ENCODE measurements at places on chromosomes 11 and 22.

DNA sequence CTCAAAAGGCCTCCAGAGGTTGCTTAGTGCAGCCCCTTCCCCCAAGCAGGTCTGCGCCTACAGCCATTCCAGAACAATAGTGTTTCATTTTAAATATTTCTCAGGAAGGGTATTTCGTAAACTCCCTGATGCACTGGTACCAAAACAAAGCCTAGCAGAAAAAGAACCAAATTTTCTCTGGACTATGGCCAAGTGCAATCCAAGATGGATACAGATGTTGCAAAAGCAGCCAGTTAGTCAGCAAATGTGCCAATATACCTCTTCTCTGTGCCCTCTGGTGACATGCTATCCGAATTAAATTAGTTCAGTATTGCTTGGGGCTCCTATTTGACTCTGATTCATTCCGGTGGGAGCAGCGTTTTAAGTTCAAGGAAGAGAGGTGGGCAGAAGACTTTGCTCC is 247.8 kb downstream of the NTM start:
- DNase-seq: no peak

GRCh38 chr22:43013355-43014315 is 1.3 kb downstream of the PACSIN2 start:
- no peak for DNase-seq

DNA sequence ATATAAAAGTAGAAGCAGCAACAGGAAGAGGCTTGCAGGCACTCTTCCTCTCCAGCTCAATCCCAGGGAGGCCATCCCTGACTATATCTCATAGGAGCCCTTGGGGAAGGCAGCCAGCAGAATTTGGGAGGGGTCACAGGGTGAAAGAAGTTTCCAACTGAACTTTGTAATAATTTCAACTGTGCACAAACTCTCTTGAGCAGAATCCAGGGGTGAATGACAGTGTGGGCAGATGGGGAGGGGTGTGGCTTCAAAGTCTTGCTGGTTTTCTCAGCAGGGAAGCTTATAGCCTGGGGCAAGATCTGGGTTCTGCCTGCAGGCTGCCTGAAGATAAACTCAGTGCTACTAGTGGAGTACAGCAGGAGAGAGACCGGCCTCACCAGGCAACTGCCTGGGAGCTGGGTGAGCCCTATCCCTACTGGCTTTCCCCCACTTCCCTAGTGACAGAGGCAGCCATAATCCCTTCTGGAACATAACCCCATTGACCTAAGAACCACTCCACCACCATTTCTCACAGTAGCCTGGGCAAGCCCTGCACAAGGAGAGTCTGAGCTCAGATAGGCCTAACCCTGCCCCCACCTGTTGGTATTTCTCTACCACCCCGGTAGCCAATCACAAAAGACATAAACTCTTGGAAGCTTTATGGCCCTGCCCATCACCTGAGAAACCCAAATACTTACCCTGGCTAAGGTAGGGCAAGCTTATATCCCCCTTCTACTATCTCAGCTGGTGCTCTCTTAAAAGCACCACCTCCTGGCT is 17.8 kb upstream of the TTC12 start:
- DNase-seq: no peak

- DNase-seq: no peak
Observed at GRCh38 chr11:120615391-120615790, 103.8 kb downstream of the GRIK4 start.

DNA sequence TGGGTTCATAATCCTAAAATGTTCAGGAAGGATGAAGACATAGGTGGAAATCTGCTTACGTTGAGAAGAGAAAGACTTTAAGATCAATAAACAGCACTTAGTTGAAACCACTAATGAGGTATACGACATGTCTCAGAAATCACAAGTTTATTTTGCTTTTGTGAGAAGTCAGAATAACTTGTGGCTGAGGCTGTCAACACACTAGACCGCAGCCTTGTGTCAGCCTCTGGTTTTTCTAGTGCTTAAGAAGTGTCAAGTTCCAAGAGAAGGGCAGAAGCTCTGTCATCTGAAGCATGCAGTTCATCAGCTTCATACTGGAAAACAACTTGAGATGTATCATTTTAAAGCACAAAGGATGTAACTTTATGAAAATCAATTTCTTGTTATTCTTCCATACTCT is 420.9 kb downstream of the METTL15 start:
- no peak for DNase-seq

GRCh38 chr22:25327018-25327755 is 107.7 kb downstream of the CRYBB2 start:
- DNase-seq: no peak

DNA sequence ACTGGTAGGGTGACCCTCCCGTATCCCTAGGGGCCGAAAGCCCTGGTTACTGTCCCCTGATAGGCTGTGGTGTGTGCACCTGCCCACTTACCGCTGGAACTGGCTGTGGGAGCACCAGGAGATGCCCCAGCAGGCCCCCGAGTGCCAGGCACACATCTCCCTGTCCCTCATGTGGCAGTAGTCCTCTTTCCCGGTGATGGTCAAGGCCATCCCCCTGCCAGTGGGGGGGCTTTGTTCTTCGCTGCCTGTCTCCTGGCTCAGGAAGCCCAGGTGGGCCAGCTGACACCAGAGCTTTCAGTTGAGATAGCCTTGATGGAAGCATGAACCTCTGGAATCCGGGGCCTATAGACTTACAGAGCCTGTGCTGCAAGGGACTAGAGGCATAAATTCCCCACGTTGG is 100.5 kb downstream of the MPPED1 start:
- DNase-seq: no peak

DNA sequence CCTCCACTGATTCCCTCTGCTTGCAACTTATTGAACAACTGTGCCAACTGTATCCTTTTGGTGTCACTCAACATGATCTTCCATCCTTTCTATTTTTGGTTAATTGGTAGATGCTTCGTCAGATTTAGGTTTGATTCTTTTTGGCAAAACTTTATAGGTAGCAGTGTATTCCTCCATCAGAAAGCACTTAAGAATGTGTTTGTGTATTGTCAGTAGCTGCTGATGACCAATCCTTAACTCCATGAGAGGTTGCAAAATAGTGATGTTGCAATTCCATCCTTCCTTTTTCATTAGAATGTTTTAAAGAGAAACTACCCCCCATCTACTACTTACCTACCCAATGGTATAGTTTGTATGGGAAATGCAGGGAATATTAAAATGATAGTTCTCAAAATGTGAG is 22.1 kb downstream of the FAM76B start:
- no peak for DNase-seq

DNA sequence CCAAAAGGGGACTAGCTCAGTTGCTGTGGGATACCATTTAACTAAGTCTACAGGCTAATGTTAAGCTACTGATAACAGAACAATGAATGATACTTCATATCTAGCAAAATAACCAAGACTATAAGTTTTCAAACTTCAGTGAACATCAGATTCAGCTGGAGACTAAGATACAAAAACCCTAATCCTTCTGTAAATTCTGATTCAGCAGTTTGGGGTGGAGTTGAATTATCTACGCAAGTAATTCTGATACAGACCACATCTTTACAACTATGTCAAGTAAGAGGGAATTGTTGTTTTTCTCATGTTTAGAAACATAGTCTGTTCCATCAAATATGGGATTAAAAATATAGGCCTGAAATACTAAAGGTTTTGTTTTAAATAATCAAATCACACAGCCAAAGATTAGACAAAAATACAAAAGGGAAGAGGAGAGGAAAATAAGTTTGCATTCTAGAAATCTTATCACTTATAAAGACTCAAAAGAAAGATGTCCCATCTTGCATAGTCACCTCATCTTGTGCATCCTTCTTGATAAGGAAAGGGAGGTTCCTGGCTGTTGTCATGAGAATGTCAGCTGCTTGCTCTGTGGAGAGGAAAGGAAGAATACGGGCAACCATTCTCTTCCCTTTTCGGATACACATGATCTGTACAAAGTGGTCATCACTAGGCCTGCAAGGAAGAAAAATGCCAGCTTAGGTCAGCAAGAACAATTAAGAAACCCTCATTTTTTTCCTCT is 21.4 kb downstream of the PATL1 start:
- no peak for DNase-seq

- peak; percentile 52 for DNase-seq
Observed at GRCh38 chr11:13277768-13278608, at the start of gene BMAL1. TSS of gene BMAL1 (plus strand) at chr11:13277790. CDS start at chr11:13354309, 76,519 bp downstream.

- DNase-seq: no peak
Observed at GRCh38 chr22:47307326-47307725, 544.9 kb downstream of the TBC1D22A start.

- no peak for DNase-seq
Observed at GRCh38 chr11:113833151-113833550, 42.2 kb downstream of the USP28 start.
